ENCODE measurements at places on chromosomes 16 and 17. TPM values are rescaled to one million over a fixed set of nuclear protein-coding genes. Genes with fewer than 3 reads are reported as not detected.

The TP53TG3D gene
- total RNA-seq = not detected

The CRYBA1 gene
- total RNA-seq = 2.4 TPM

The KRTAP4-4 gene
- not detected for total RNA-seq

The TIMM22 gene
- 18.7 TPM for total RNA-seq

The KRTAP9-3 gene
- not detected for total RNA-seq

The FADS6 gene
- not detected for total RNA-seq

All from neural crest cell (in vitro differentiated cells).